ENCODE measurements at places on chromosomes 16 and 17. TPM values are rescaled to one million over a fixed set of nuclear protein-coding genes. Genes with fewer than 3 reads are reported as not detected.

The P2RX1 gene
- total RNA-seq = 0.47 TPM

The EIF1 gene
- 1,290 TPM for total RNA-seq

The TMEM231 gene
- 12.0 TPM for total RNA-seq

The MYH8 gene
- total RNA-seq = not detected

The MAPK8IP3 gene
- total RNA-seq = 88.9 TPM

The UBN1 gene
- total RNA-seq = 33.4 TPM

The KRTAP2-1 gene
- not detected for total RNA-seq

The PFN1 gene
- total RNA-seq = 221 TPM

The CALB2 gene
- 2.6 TPM for total RNA-seq

The CASKIN1 gene
- total RNA-seq = 4.4 TPM

The HAS3 gene
- 0.30 TPM for total RNA-seq

The SLC16A13 gene
- total RNA-seq = 2.1 TPM

The CBX2 gene
- total RNA-seq = 2.9 TPM

The PTGES3L gene
- total RNA-seq = 40.5 TPM

The NUFIP2 gene
- total RNA-seq = 39.1 TPM

The ENPP7 gene
- not detected for total RNA-seq
